ENCODE measurements at places on chromosomes 7 and 10. TPM values are rescaled to one million over a fixed set of nuclear protein-coding genes. Genes with fewer than 3 reads are reported as not detected.

GRCh38 chr7:155303897-155304296 lies 6.2 kb downstream of the INSIG1 start:
- DNase-seq: no peak

DNA sequence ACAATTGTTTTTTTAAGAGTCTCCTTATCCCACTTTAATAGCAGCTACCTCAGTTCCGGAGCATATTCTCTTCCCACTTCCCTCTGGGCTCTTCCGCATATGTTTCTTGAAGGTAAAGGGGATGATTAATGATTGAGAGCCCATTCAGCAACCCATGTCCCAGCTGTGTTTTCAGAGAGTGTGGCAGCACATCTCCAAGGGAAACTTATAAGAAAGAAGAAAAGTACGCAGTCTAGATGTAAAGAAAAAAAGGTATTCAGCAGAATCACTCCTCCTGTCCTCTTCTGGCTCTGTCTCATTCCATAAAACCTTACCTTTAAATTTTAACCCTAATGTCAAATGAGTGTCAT lies 9.7 kb upstream of the ANKRD7 start:
- DNase-seq: no peak

DNA sequence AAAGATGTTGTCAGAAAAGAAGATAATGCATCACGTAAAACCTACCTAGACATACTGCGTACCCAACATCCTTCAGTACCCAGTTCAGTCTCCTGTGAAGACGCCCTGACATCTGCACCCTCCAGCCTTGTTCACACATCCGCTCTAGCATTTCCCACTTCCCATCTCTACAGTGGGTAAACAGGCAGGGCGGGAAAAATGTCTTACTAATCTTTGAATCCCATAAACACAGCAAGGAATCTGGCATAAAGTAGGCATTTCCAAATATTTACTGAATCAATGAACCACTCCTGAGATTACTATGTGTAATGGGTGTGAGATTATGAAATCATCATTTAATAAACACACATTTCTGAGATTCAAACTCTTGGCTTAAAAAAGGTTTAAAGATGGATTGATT lies 132.8 kb downstream of the GLI3 start:
- DNase-seq: no peak

DNA sequence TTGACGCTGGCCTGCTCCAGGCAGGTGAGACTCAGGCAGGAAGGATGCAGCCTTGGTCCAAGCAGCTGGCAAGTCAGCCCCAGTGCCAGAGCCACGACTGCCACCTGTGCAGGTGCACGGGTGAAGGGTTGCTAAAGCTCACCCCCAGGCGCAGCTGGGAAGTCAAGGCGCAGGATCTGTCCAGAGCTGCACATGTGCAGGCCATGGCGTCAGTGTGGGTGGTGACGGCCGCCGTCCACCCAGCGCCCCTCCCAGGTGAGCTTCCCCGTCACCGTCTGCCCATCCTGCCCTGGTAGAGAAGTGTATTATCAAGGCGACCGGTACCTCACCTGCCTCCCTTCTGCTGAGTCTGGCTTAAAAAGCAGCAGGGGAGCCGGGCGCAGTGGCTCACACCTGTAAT lies 110.1 kb downstream of the MAD1L1 start:
- no peak for DNase-seq

- DNase-seq: no peak
Observed at GRCh38 chr7:13312307-13312706, 624.9 kb downstream of the ARL4A start.

DNA sequence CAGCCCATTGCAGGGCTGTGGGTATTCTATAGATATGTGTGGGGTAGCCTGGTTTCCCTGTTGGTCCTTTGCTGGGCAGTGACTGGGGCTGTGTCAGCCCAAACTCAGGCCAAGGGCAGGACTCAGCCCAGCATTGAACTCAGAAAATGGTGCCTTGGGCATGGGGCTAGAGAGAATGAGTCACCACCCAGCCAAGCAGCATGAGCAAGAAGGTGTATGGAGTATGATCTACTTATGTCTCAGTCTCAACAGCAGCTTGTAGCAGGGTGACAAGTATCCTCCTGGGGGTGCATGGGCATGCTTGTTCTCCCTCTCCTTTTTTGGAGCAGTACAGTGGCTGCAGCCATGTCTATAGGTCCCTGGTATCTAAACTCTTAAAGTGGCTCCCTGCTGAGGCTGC lies 32.0 kb downstream of the STK31 start:
- DNase-seq: no peak

- DNase-seq: no peak
Observed at GRCh38 chr10:28327491-28327880, 24.6 kb upstream of the MPP7 start.

GRCh38 chr10:106826716-106827115 lies 337.8 kb downstream of the SORCS1 start:
- DNase-seq: no peak

GRCh38 chr10:66629996-66630395 lies 295.8 kb upstream of the LRRTM3 start:
- no peak for DNase-seq

DNA sequence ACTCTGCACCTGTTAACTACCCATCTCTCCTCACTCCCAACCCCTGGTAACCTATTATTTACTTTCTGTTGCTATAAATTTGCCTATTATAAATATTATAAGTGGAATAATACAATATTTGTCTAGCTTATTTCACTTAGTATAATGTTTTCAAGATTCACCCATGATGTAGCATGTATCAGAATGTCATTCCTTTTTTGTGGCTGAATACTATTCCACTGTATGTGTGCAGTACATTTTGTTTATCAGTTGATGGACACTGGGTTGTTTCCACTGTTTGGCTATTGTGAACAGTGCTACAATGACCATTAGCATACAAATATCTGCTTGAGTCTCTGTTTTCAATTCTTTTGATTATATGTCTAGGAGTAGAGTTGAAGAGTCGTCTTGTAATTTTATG lies 92.8 kb upstream of the KAT6B start:
- DNase-seq: no peak

- no peak for DNase-seq
Observed at GRCh38 chr7:111806232-111806631, 243.9 kb upstream of the IMMP2L start.

GRCh38 chr10:89182894-89183293 lies 24.2 kb downstream of the CH25H start:
- DNase-seq: no peak

Gene HOXA10
- total RNA-seq: not detected

Gene PNLIP
- 1.7 TPM for total RNA-seq

Gene SORCS3
- total RNA-seq: not detected

Gene FXYD4
- total RNA-seq: 0.42 TPM

Gene C10orf105
- total RNA-seq: 0.05 TPM

Gene IQUB
- total RNA-seq: 0.55 TPM
